NCI-H748 treated with DMSO at 0.1 percent for 48 hours (cell line): ENCODE measurements at places on chromosomes 2 and 18.

DNA sequence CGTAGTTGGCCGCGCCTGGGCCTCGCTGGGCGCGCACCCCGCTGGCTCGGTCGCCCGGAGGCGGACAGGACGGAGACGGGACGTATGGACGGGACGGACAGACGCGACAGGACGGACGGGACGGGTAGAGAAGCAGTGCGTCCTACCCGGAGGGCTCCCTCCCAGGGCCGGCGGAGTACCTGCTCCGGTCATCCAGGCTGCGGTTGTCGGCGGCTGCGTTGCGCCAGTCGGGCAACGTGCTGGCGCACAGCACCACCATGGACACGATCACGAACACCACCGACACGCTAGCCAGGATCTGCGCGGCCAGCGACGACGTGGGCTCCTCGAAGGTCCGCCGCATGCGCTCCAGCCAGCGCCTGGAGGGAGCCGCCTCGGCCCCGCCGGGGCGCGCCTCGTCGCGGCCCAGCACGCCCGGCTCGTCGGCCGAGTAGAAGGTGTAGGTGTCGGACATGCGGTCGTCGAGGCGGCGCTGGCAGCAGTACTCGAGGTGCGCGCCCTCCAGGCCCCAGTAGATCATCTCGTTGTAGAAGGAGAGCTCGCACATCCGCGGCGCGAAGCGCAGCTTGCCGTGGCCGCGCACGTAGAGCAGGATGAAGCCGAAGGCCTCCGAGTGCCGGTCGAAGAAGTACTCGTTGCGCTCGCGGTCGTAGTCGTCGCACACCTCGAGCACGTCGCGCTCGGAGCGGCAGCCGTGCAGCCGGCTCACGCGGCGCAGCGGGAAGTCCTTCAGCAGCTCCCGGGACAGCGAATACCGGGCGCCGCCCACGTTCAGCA lies 903 bp downstream of the KCNG3 start:
- DNase-seq = peak; percentile 15

- DNase-seq = no peak
Observed at GRCh38 chr2:237154884-237155851, 69.5 kb downstream of the COPS8 start.

DNA sequence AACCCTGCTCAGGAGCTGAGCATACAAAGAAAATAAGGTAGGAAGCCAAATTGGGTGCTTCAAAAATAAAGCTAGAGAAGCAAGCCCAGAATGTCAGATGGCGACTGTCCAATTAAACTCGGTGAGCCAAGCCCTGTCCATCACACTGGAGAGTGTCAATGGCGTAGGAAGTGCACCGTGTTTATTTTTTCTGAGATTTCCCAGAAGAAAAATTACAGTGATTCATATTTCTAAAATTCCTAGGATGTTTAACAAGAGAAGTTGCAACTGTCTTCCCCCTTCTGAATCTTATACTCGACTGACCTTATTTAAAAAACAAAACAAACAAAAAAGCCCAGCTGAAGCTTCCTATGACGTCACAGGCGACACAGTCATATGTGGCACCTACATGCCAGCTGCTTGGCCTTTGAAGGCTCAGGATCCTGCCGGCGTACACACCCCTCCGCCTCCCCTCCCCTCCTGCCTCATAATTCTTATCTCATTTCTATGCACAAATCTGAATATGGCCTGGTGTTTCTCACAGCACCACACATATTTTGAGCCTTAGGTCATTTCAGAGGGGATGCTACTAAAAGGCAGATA lies 60.8 kb downstream of the MBP start:
- DNase-seq = no peak

DNA sequence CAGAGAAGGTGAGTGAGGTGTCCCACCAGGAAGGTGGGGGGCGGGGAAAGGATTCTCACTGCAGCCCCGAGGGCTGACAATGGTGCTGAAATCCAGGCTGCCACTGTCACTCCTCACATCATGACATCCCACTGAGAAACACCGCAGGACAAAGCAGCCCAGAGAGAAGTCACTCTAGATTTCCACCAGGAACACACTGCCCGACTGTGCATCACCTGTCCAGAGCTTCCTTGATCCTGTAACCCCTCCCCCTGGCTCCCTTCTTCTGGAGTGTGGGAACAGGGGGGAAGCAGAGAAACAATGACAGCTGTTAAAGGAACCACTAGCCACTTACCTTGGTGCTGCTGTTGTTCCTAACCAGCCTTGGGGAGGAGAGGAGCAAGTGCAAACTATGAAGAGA lies 69.9 kb downstream of the MRO start:
- DNase-seq = no peak

- no peak for DNase-seq
Observed at GRCh38 chr2:54081574-54081973, 33.8 kb upstream of the ACYP2 start.

DNA sequence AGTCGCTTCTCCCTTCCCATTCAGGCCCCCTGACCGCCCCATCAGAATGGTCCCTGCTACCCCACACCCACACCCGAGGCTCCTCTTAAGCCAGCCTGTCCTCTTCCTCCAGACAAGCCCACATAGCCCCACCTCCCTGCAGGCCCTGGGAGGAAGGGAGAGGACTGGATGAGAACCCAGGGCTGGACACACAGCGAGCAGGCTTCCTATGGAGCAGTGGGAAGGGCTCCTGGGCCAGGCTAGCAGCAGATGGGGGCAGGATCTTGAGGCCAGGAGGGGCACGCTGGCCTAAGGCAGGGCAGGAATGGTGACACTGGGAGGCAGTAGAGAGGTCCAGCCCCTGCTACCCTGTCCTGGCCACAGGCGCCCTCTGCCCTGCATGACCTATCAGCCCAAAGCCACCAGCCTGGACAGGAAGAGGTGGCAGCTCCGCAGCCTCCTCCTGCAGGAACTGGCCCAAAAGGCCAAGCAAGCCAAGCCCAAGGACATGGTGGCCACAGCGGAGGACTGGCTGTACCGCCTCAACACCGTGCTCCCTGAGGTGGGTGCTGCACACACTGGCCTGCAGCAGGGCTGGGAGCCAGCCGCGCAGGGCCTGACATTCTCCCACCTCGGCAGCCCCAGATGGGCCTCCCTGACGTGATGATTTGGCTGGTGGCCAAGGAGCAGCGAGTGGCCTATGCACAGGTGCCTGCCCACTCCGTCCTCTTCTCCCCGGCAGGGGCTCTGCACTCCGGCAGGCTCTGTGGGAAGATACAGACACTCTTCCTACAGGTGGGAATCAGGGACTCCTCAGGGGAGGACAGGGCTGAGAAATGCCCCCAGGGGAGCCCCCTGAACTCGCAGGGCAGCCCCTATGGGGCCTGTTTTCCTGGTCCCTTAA lies 43.3 kb downstream of the FER1L5 start:
- DNase-seq = no peak

DNA sequence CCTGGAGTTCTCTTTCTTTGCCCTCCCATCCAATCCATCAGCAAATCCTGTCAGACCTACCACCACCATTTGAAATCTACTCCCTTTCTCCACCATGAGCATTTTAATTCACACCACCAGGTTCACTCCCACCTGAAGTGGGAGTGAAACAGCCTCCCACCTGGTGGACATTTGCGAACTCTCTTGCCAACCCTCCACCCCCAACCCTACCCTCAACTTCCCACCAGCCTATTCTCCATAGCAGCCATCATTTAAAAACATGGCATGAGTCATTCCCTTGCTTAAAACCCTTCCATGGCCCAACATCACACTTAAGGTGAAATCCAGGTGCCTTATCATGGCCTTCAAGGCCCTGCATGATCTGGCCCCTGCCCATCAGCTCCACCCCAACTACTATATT lies 3.5 kb downstream of the RTKN start:
- DNase-seq = no peak

- DNase-seq = no peak
Observed at GRCh38 chr2:234025466-234025865, 25.0 kb upstream of the SPP2 start.

DNA sequence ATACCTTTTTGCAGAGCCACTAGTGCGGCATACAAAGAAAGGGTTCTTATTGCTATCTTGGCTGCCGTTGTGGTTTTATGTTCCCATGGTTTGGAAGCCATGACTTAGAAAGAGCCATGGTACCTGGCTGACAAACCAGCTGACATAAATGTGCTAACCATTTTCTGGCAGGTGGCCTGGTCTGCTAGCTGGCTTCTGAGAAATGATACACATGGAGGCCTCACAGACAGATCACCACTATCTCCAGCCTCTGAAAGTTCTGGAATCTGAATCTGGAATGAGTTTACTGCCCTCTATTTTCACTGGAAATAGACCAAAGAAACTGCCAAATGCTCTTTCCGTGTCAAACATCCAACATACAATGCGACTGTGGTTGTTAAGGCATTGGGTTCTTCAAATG lies 123.7 kb downstream of the QPCT start:
- DNase-seq = no peak

- DNase-seq = peak; percentile 63
Observed at GRCh38 chr18:57780318-57780705, 22.8 kb downstream of the ATP8B1 start.

DNA sequence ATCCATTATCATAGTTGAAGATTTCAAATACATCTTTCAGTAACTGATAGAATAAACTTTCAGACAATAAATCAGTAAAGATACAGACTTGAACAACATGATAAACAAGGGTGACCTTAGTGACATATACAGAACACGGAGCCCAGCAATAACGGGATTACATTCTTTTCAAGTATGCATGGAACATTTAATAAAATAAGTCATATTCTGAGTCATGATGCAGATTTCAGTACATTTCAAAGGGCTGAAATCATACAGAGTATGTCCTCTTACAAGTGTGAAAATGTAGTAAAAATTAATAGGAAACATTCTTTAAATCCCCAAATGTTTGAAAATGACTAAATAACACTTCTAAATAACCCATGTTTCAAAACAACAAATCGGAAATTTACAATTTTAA lies 17.2 kb upstream of the KLHL29 start:
- DNase-seq = no peak

DNA sequence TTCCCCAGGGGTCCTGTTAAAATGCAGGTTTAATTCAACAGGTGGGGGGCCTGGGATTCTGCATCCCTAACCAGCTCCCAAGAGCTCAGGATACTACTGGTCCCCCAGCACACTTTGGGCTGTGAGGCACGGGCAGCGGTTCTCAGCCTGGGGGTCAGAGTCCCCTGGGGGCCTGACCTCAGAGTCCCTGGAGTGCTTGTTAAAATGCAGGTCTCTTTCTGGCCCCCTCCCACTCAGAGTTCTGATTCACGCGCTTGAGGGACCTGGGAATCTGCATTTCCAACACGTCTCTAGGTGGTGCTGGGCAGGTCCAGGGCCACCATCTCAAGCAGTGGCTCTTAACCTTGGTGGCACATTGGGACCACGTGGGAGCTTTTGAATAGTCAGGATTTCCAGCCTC lies 2.8 kb upstream of the OTOS start:
- no peak for DNase-seq
